Right kidney (tissue), 9 donors: ENCODE measurements at places on chromosomes 13 and 19.

DNA sequence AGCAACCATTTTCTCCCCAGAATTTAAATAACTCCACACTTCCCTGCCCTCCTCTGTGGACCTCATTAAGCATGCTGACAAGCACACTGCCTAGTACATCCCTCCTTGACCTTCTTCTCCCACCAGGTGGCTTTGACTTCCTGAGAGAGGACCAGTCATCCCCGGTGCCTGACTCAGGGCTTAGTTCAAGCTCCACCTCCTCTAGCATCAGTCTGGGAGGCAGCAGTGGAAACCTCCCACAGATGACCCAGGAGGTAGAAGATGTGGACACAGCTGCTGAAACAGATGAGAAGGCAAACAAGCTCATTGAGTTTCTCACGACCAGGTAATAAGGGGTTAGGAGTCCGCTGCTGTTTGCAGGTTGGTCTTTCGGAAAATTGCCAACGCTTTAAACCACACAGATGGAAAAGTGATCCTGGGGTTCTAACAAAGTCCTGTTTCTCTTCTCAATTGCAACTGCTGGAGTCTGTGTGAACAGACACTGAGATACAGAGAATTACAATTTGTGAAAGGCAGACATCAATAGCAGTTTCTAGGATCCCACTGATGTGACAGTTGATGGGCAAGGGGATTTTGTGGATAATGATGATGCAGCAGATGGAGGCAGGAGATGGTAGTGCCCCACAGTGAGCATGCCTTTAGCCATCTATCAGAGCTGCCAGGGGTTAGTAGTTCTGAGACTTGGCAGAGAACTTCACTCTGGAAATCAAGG is 86.7 kb downstream of the ZAR1L start:
- peak; percentile 13 for DNase-seq

DNA sequence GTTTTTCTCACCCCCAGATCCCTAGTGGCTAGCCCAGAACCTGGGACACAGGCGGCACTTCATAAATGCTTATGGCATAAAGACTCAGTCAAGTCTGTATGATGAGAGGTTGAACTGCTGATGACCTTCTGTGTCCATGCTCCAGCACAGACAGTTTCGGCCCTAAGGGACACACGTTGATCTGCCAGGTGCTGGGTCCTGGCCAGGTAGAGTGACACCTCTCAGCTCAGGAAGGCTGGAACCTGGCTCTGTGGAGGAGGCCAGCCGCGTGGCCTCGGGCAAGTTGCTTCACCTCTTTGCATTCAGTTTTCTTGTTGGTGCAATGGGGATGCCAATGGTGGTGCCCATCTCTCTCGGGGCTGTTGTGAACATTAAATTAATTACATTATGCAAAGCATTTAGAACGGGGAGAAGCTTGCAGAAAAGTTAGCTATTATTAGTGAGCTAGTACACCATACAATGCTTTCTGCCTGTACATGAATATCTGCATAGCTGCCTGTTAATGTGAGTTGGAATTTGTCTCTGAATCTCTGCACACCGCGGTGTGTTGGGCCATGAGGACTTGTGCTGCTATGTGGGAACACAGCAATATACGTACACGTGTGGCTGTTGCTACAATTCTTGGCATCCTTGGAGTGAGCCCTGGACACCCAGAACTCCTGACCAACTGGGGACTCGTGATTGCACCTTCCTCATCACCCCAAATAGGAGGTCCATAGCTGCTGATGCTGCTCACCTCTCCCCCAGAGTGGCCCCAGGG is 8.4 kb downstream of the GADD45B start:
- DNase-seq: no peak

DNA sequence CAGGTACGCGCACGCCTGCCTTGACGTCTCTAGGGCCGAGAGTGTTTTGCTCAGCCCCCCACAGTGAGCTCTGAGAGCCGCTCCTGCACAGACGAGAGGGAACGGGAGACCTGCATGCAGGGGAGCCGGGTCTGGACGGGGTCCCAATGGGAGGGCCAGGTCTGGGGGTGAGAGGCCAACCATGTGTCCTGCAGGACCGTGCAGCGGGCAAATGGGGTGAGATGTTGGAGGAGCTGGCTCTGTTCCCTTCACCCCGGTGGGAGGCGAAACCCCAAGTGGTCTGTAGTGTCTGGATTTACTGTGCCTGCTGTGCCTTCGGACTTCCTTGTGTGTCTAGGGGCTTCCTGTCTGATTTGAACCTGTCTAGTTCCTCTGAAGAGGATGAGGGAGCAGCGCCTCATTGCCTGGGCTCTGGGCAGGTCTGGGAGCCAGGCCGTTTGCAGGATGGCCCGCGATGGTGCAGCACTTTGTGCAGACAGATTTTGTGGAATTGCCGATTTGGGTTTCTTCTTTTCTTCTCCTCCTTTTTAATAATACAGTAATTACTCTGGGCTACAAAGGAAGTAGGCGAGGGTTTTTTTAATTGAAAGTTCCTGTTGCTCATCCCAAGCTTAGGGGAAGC is 2.1 kb downstream of the CSNK1G2 start:
- peak; percentile 27 for DNase-seq

DNA sequence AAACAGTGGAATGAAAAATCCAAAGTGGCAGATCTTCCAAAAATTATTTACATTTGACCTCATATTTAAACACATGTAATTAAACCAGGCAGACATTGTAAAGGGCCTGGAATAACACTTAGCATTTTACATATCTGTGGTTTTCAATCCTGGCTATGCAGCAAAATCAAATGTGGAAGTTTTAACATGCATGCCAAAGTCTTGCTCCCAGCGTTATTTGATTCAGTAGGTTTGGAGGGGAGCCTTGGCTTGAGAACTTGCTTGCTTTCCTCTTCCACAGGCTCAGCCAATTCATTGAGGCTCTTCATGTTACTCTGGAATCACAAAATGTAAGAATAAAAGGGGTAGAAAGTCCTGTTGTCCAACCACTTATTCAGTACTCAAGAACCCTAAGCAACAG is 42.5 kb upstream of the INTS6 start:
- DNase-seq: no peak

- DNase-seq: no peak
These were observed 1.7 kb upstream of the S1PR4 start for GRCh38 chr19:3176715-3177501.

DNA sequence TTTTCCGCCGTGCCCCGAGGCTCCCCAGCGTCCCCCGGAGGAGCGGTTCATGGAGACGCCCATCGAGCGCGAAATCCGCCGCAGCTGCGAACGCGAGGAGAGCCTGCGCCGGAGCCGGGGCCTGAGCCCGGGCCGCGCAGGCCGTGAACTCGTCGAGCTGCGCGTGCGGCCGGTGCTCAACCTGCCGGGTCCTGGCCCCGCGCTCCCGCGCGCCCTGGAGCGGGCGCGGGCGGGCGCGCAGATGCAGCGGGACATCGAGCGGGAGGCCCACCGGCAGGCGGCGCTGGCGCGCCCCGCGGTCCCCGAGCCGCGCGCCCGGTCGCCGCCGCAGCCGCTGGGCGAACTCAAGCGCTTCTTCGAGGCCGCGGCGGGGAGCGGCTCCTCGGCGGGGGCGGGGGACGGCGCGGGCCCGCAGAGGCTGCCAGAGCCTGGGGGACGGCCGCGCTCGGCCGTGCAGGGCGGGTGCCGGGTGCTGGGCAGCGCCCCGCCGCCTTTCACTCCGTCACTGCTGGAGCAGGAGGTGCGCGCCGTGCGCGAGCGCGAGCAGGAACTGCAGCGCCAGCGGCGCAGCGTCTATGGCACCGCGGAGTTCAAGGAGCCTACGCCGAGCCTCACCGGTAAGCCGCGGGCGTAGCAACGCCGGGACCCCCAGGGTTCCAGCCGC is 807 bp downstream of the MISP3 start:
- peak; percentile 86 for DNase-seq

DNA sequence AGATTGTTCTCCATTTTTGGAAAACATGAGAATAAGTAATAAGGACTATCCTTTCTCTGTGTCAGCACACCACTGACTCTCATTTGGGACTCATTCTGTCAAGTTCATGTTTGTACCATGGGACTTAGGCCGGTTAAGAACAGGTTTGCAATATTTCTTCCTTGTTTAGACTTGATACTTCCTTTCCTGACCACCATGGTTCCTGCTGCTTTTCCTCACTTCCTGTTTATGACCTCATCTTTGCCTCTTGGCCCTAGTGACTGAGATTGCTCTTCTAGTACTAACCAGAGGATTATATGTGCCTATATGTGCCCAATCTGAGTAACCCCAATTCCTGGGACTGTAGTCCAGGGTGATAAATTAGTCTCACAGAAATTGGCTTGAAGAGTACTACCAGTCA is 32.5 kb upstream of the NDFIP2 start:
- no peak for DNase-seq

DNA sequence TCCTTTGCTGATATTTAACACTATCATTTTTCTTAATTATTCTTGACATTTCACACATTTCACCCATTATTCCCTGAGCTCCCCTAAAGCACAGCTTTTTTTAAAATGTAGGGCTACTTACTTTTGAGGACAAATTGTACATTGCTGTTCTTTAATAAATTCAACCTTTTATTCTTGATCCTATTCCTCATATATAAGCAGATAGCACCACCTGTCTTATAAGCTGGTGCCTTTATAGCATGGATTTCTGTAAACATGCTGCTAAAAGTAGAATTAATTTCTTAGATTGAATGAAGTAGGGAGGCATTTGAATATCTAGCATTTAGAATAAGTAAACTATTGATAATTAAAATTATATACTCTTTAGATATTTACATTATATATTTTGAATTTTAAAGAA is 603.4 kb upstream of the PCDH9 start:
- DNase-seq: no peak

- DNase-seq: no peak
These were observed 1.7 kb upstream of the PDE4A start for GRCh38 chr19:10418485-10419199.

- DNase-seq: no peak
These were observed 67.1 kb downstream of the ZNF536 start for GRCh38 chr19:30439310-30439709.

GRCh38 chr13:43424412-43424811 is 362.4 kb downstream of the ENOX1 start:
- no peak for DNase-seq

- DNase-seq: no peak
These were observed 103.7 kb upstream of the EDNRB start for GRCh38 chr13:78022164-78022877.

DNA sequence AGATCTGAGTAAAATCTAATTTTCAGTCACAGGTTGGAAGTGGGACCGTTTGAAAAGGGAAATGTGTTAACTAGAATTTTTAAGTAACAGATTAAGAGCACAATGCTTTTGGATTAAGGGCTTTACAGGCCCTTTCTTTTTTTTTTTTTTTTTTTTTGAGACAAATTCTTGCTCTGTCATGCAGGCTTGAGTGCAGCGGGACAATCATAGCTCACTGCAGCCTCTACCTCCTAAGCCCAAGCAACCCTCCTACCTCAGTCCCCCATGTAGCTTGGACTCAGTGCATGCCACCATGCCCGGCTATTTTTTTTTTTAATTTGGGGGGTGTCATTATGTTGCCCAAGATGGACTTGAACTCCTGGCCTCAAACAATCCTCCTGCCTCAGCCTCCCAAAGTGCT is 363.7 kb downstream of the LIG4 start:
- DNase-seq: no peak

- peak; percentile 82 for DNase-seq
These were observed 966 bp downstream of the JUNB start for GRCh38 chr19:12792051-12792852.

DNA sequence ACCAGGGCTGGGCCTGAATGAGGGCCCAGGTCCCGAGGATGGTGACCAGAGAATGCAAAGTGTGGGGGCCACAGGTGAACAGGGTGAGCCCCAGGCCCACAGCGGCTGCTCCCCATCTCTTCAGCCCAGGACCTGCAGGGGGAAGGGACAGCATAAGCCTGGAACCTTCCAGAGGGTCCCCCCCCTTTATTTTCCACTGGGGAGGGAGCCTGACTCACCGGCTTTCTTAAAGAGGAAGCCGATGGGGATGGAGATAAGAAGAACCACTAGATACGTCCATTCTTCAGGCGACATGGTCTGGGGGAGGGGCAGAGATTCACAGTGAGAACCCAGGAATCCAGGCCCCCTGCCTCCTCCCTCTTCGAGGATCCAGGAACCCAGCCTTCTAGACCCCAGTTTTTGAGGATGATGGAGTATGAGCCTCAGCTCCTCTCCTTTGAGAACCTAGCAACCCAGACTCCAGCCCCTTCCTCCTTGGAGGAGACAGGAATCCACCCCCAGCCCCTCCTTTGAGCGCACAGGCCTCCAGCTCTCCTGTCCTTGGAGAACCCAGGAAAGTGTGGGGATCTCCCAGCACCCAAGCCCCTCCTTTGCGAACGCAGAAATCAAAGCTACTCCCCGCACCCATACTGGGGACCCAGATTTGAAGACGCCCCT is 1.0 kb downstream of the MBOAT7 start:
- DNase-seq: no peak

GRCh38 chr13:97979051-97979450 is 25.6 kb downstream of the IPO5 start:
- no peak for DNase-seq

DNA sequence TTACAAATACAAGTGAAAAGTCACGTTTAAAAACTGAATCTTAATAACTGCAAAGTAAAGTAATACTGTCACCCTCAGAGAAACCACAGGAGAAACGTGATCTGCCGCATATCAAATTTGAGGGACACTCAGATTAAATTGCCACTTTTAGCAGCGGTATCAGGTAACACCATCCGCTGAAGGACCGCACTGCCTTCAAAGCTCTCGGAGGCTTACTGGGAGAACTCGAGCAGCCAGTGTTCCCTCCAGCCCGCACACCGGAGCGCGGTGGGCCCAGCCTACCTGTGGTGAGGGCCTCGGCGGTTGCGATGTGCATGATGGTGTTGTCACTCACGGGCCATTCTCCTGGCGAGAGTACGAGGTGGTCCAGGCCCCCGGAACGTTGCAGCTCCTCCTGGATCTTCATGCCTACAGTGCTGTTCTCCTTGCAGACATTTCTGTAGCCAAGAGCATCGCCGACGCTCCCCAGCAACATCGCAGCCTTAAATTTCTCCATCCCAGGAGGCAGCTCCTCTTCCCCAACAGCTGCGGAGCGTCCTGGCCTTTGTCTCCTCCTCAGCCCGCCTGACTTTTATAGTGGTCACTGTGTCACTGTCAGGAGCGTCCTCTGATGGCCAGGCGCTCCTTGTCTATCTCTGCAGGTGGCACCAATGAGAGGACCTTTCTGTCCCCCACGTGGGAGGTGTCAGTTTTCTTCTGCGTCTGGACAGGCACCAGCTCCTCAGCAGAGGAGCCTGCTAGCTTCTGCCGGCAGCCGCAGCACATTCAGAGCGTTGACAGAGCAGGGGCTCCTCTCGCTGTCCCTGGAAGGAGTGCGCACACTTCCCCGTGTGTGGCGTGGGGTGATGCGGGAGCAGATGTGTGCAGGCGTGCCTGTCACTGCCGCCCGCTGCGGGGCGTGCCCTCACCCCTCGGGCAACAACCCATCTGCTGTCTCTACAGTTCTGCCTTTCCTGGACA is at the start of gene ADPRHL1:
TSS of gene ADPRHL1 (minus strand) at position 547 of the 960 bp plus-strand sequence. CDS start at position 496, 51 bp downstream.
- peak; percentile 69 for DNase-seq

GRCh38 chr13:76330761-76331160 is 555.4 kb downstream of the KCTD12 start:
- no peak for DNase-seq

- no peak for DNase-seq
These were observed 15.4 kb upstream of the SIGLEC6 start for GRCh38 chr19:51546650-51547396.
